KBM-7 (cell line): ENCODE measurements at places on chromosomes 13 and 19.
A peak's percentile ranks its signal among the peaks of the same experiment; 100 is the strongest.

GRCh38 chr13:71759651-71760511, 107.1 kb downstream of the DACH1 start:
- no peak for DNase-seq

DNA sequence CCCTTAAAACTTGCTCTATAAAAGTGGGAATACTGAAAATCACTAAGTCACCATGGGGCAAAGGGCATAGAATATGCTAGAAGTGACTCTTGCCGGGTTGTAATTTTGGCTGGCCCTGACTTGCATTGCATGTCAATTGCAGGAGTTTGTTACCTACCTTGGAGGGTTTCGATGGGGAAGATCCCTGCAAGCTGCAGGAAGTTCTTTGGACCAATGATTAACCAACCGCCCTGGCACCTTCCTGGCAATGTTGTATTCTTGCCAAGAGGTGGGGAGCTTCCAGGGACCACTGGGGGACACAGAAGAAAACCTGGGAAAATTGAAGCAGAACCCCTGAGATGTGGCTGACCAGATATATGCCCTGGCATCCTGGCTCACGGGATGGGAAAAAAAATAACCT, 235.8 kb downstream of the B3GLCT start:
- no peak for DNase-seq

- DNase-seq, result no peak
Measured at GRCh38 chr13:41546372-41547190, 89.2 kb downstream of the RGCC start.

- peak; percentile 22 for DNase-seq
Measured at GRCh38 chr19:55487924-55488687, at the start of gene SSC5D. Gene SSC5D, plus strand, starts transcription at chr19:55488436. Its CDS starts 154 bp downstream, at chr19:55488590.

DNA sequence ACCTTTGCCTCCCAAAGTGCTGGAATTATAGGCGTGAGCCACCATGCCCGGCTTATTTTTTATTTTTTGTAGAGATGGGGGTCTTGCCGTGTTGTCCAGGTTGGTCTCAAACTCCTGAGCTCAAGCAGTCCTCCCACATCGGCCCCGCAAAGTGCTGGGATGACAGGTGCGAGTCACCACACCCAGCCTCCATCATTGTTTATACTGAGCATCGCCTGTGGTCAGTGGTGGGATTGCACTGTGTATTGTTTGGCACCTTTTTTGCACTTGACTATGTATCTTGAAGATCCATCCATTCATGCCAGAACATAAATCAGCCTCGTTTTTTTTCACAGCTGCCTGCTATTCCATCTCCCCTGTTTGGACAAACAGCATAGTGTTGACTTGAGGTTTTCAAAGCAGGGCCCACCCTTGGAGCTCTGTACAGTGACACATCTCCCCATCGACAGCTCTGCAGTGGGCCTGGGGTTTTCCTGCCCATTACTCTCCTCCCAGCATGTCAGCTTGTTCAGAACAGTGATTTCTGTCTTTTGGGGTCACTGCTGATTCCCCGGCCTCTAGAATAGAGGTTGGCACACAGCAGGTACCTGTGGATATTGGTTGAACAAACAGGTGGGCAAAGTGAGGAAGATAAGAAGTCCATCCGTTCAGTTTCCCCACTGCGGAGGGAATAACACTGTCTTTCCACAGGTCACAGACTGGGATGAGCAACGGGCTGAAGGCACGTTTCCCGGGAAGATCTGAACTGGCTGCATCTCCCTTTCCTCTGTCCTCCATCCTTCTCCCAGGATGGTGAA, 8.2 kb upstream of the UPK1A start:
- no peak for DNase-seq
